Activated CD4-positive, alpha-beta T cell treated with anti-CD3 and anti-CD28 coated beads, Interleukin-10, Interleukin-2, amounts not matched to agents 100 ng/mL and 50 ng/mL, durations not matched to agents 16 hours and 8 hours (primary cell): ENCODE measurements at places on chromosomes 6 and 20.

- DNase-seq = no peak
Measured at GRCh38 chr6:37700620-37700973, 2.9 kb upstream of the MDGA1 start.

GRCh38 chr20:51624157-51624731, 81.7 kb upstream of the NFATC2 start:
- peak; percentile 80 for DNase-seq

DNA sequence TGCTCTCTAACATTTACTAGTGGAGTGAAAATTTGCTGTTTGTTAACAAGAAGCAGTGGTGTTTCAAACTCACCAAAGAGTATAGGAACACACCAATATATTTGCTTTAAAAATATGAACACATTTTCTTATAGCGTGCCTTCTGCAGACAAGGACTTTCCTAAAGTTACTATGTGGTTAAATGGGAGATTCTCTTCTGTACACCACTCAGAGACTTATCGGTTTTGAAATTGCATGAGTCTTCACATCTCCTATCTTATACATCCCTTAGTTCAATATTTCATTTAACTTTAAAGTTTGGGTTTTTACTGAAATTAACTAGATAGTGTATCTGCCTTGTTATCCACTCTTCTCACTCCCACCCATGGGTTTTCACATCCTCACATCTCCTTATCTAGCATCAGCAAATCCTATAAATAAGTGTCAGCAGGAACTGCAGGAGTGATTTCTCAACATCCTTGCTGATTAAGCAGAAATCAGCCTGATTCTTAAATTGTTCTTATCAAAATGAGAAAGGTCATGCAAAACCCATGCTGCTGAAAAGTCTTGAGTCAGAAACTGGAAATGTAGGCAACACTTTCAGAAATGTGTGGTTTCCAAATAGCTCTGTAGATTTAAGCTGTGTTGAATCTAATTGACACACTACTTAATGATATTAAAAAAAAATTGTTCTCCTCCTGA, 1075.6 kb upstream of the GJE1 start:
- DNase-seq = no peak

GRCh38 chr6:153038378-153039057, 36.0 kb upstream of the MTRF1L start:
- DNase-seq = no peak

DNA sequence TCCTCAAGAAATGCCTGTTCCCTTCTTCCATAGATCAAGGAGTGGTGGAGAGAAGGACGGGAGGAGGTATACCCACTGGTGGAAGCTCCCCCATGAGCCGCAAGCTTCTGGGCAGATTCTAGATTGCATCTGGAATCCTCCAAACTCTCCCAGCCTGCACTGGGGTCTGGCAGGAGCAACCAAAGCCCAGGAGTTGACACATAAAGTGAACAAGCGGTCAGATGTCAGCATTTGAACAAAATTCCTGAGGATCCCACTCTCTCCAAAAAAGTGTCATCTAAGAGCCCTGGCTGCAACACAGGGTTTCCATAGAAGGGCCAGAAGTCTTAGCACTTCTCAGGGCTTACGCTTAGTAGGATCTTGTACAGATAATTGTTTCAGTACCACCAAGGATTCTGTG, 88.2 kb downstream of the KCNB1 start:
- DNase-seq = no peak

- DNase-seq = no peak
Measured at GRCh38 chr20:46261456-46262253, 46.6 kb downstream of the CDH22 start.

DNA sequence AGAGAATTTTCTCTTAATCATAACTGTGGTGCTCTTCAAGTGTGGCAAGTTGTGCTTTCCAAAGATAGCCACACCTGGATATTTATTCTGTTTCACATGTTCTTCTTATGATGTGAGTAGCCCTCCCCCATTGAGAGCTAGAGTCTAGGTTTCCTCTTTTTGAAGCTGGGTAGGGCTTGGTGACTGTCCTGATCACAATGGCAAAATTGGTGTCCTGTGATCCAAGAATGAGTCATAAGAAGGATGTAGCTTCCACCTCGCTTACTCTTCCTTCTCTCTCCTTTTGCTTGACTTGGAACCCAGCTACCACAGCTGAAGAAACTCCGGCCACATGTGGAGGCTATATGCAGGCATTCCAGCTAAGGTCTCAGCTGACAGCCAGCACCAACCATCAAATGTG, 7.4 kb upstream of the IGF2R start:
- DNase-seq = no peak

- no peak for DNase-seq
Measured at GRCh38 chr20:44805979-44806620, 4.2 kb downstream of the RIMS4 start.

DNA sequence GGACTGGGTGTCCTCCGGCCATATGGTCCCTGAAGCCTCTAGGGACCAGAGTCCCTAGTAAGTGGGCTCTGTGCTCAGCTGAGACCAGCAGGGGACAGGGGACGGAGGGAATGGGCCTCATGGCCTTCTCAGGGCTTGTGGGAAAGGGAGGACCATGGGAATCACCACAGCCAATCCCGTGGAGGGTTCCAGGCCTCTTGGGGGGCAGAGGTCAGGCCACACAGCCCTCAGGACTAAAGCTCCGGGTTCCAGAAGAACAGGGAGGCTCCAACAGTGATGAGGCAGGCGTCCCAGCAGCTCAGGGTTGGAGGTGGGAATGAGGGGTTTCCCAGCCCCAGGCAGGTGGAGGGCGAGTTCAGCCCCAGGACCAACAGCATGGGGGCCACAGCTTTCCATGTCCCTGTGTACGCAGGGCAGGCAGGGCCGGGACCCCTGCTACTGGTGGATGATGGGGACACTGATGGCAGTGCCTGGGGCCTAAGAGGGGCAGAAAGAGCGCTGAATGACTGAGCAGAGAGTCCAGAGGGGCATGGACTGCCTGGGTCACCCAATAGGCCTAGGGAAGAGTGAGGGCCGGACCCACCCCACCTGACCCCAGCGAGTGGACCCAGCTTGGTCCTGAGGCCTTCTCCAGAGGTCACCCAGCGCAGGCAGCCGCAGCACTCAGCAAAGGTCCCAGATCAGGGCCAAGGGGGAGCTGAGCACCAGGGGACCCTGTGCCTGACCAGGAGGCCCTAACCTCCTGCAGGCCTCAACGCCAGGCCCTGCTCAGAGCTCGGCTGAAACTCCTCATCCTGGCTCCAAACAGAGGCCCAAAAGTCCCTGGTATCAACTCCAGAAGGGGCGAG, 8.8 kb downstream of the MYL9 start:
- no peak for DNase-seq

GRCh38 chr20:59074456-59074855, 31.9 kb upstream of the PRELID3B start:
- peak; percentile 74 for DNase-seq

DNA sequence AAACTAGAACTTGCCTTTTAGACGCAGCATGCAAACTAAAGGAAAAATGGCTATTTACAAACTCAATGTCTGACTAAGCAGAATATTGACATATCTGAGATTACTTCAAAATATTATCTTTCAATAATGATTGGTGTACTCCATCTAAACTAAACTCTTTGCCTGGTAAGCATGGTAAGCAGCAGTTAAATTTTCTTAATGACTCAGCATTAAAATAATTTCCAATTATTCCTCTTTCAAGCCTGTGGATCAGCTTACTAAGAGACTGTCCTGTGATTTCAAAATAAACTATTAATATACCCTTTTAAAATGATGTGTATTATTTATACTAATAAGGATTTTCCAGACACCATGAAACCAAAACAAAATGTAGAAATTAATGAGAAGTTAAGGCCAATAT, 226.8 kb upstream of the THEMIS start:
- DNase-seq = no peak
